ENCODE measurements at places on chromosomes 12 and 14.

DNA sequence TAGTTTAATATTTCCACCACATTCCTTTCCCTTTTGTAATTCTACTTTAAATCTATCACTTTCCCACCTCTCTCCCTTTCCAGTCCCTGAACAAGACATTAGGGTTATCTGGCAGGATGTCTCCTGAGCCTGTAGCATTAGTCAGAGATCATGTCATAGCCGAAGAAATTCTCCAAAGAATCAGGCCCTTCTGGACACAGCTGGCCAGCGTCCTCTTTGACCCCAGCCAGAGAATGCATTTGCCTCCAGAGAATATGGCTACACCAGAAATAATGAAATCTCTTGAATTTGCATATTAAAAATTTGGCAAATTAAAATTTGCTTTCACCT lies 56.7 kb downstream of the NTF3 start:
- no peak for DNase-seq

DNA sequence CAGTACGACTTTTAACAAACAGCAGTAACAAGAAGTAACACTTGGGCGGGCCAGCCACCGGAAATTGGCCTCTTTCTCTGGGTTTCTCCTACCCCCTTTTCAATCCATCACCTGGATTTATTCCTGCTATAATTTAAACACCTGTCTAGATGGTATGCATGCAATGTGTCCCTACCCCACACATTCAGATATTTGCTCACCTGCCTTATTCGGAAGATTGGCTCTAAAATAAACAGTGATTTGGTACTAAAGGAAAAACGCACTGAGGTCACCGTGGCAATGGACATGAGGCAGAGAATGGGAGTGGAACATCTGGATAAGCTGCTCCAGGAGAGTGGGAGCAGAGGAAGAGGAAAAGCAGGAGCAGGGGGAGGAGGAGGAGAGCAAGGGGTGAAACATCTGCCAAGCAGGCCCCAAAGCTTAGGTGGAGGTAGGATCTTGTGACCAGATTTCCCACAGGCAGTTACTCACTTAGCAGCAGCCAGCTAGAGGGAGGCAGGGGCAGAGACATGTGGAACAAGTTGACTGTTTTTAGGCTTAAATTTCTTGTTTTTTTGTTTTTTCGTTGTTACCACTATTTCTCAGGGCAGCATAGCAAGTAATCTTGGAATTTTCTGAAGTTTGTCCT lies 150.9 kb downstream of the TTLL5 start:
- DNase-seq, result no peak

GRCh38 chr12:49092086-49092815 lies 2.4 kb downstream of the DHH start:
- peak; percentile 76 for DNase-seq

GRCh38 chr12:60935981-60936761 lies 1324.0 kb upstream of the USP15 start:
- DNase-seq, result peak; percentile 4

DNA sequence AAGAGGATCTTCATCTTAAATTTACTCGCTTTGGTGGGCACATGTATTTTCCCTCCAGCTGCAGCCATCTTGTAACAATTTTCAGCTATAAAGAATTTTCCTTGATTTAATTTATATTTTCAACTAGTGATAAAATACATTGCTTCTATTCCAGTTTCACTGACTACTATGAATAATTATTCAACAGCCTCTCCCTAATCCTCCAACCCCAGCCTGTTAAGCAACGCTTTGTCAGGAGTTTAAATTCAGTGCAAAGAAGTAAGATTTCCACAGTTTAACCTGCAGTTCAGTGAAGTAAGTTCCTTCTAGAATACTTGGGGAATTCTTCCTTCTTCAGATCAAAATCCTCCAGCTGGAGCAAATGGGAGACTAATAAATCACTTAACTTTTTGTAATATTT lies 180.2 kb downstream of the MSRB3 start:
- no peak for DNase-seq

DNA sequence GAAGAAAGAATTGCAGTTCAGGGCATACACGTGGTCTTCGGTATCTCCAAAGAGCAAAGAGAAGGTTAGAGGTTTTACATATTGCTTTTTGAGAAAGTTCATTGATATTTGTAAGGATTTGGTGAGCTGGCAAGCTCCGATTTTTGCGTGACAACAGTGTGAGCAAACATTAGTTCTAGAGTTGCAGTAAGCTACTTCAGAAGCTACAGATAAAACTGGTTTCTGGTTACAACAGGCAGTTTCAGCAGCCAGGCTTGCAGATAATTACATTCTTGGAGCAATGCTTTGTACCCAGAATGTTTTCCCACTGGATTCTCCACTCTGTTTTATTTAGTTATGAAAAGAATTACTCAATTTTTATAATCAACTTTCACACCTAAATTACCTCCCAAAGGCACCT lies 28.2 kb downstream of the KLRK1 start:
- no peak for DNase-seq

DNA sequence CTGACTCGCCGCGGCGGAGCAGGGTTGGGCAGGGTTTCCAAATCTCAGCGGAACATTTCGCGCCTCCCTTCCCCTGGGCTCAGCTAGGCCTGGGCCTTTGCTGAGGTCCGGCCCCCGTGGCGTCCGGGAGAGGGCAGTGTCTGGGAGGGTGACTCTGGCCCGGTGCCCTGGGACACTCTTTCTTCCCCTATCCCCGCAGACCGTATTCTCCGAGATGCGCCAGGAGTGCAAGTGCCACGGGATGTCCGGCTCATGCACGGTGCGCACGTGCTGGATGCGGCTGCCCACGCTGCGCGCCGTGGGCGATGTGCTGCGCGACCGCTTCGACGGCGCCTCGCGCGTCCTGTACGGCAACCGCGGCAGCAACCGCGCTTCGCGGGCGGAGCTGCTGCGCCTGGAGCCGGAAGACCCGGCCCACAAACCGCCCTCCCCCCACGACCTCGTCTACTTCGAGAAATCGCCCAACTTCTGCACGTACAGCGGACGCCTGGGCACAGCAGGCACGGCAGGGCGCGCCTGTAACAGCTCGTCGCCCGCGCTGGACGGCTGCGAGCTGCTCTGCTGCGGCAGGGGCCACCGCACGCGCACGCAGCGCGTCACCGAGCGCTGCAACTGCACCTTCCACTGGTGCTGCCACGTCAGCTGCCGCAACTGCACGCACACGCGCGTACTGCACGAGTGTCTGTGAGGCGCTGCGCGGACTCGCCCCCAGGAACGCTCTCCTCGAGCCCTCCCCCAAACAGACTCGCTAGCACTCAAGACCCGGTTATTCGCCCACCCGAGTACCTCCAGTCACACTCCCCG lies 3.0 kb downstream of the WNT1 start:
- DNase-seq, result peak; percentile 60

- peak; percentile 55 for DNase-seq
These were observed 166.1 kb downstream of the ADCK1 start for GRCh38 chr14:77965919-77966435.

- no peak for DNase-seq
These were observed 58.2 kb downstream of the HMGA2 start for GRCh38 chr12:65882486-65882885.

All from D341Med (cell line).